ENCODE measurements at places on chromosomes 6 and 20.

- DNase-seq, result no peak
Observed at GRCh38 chr6:12336121-12336971, 46.2 kb downstream of the EDN1 start.

- DNase-seq, result no peak
Observed at GRCh38 chr6:107235007-107235406, 119.7 kb upstream of the BEND3 start.

DNA sequence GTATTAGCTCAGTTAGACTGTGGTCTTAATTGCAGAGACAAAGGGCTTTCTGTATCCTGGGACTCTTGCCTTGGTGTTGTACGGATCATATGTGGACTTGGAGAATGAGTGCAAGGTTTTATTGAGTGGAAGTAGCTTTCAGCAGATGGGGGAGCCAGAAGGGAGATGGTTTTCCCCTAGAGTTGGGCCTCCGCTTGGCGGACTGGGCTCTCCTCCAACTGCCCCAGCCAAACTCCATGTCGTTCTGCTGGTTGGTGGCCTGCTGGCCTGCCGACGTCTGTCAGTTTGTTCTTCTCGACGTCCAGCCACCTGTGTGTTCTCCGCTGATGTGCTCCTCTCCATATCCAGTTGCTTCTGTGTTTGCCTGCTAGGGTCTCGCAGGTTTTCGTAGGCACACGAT, 189.5 kb upstream of the FLRT3 start:
- DNase-seq, result no peak

GRCh38 chr6:166470029-166470862, 87.5 kb upstream of the MPC1 start:
- DNase-seq, result no peak

All from hematopoietic multipotent progenitor cell treated with erythropoietin and hydrocortisone succinate and interleukin-3 and kit ligand, for 6 days (in vitro differentiated cells).